ENCODE measurements at places on chromosomes 6 and 20.

DNA sequence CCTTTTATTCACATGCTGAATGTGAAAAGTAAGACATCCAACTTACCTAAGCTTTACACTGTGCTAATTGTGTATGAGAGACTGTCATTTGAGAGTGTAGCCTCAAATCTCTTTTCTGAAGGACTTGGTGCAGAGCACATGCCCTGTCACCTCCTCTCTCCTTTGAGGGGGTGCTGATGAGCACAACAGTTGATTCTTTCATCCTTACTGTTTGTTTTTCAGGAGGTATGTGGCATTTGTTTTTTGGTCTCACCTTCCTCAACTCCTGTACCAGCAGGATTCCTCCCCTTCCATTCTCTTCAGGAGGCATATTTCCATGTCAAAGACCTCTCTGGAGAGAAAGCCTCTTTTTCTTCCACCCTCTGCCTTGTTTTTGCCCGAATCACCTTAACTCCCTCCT, 252.6 kb upstream of the CITED2 start:
- no peak for DNase-seq

GRCh38 chr20:288956-289692, 1.4 kb downstream of the C20orf96 start:
- DNase-seq, result no peak

GRCh38 chr20:24615353-24615752, 145.9 kb downstream of the SYNDIG1 start:
- no peak for DNase-seq

- DNase-seq, result no peak
These were observed 47.9 kb downstream of the TRERF1 start for GRCh38 chr6:42403831-42404230.

DNA sequence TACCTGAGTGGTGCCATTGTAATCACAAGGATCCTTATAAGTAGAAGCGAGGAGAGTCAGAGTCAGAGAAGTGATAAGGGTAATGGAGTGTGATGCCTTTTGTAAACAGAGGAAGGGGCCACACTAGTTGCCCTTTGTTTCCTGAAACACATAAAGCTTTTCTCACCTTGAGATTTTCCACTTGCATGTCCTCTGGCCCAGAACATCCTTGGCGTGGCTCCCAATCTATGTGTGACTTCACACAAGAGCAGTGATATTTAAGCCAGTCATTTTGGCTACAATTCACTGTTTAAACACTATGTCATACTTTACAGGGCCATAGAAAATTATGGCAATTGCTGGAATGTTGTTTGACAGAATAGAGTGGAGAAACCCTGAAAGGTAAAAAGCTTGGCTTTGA, 121.2 kb upstream of the BTN3A2 start:
- no peak for DNase-seq

DNA sequence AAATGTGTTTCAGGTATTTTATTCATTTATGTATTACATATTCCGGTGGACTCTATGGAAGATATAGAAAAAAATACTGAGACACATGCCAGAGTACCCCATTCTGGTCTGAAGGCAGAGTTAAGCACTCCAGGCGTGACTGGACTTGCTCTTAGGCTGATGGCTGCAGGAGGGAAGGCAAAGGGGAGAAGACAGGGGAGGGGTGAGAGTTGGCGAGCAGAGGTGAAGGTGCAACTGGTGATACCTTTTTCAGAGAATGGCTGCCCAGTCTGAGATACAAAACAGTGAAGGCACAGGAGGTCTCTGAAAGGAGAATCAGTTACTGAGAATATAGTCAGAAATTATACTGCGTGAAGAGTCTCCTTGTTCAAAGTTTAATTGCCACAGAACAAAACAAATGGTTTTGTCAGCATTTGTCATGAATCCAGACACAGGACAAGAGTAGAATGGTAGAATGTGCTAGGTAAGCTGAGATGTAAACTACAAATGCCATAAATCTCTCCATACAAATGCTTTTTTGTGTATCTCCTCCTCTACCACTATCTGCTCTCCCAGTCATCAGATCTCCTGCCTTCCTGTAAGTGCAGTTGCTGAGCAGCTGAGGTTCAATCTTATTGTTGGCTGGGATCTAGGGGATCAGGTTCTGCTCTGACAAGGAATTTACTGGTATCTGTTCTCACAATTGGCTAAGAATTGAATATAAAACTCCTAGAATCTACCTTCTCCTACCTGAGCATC, 104.2 kb upstream of the DST start:
- DNase-seq, result no peak

DNA sequence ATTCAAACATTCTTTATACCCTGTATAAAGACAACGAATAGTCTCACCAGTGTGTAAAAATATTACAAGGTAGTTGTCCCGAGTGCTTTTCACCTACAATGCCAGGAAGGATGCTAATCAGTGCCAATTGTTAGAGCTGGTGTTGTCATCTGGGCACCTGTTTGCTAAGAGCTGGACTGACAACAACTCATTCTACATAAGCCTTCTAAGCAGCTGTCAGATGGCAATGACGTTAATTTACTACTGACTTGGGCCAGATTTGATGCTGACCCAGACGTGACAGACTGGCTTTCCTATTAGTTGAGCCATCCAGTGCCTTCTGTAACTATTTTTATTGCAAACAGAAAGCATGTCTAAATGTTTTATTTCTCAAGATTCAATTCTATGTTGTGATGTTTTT, 355.2 kb downstream of the ADGRB3 start:
- DNase-seq, result no peak

DNA sequence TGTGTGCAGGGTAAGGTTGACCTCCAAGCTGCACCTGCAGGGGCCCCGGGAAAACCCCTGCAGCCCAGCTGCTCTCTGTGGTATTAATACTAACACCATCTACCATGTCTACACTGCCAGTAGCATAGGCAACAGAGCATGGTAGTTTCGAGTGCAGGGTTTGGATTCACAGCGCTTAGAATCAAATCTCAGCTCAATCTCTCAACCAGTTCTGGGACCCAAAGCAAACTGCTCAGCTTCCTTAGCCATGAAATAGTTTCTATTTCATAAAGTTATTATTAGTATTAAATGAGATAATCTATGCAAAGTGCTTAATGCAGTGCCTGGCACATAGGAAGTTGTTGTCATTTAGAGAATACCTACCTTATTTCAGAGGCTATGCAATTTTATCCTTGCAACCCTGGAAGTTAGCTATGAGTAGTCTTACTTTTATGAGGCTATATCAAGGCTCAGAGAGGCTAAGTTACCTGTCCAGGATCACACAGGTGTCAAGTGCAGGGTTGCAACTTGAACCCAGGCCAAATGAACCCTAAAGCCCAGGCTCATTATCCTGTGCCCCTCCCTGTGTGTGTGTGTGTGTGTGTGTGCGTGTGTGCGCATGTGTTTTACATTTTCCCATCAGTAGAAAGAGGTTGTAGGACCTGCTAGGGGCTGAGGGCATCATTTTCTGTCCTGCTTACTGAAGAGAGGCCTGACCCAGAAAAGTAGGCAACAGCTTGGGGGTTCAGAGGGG, 27.6 kb upstream of the MRPS18A start:
- DNase-seq, result no peak

DNA sequence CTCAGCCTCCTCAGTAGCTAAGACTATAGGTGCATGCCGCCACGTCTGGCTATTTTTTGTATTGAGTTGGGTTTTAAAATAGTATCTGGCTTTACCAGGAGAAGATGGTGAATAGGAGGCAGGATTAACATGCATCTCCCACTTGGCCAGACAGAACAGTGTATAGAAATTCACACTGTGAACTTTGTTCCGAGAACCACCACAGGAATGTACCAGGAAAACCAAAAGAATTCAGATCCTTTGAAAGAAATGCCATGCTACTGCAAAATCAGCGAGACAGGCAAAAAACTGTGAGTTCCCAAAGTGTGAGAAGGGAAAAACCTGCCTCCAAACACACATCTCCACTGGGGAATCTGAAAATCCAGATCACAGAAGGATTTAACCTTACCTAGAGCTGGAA, 327.6 kb downstream of the NKAIN2 start:
- no peak for DNase-seq

GRCh38 chr6:169881976-169882375, 130.6 kb downstream of the ERMARD start:
- no peak for DNase-seq

- no peak for DNase-seq
These were observed 5.8 kb downstream of the TFEB start for GRCh38 chr6:41729624-41730023.

- no peak for DNase-seq
These were observed 85.9 kb downstream of the SNAP25 start for GRCh38 chr20:10304471-10305046.

GRCh38 chr20:4664691-4665360, 56.9 kb upstream of the PRND start:
- no peak for DNase-seq

GRCh38 chr20:16007962-16008361, 565.3 kb downstream of the KIF16B start:
- no peak for DNase-seq

DNA sequence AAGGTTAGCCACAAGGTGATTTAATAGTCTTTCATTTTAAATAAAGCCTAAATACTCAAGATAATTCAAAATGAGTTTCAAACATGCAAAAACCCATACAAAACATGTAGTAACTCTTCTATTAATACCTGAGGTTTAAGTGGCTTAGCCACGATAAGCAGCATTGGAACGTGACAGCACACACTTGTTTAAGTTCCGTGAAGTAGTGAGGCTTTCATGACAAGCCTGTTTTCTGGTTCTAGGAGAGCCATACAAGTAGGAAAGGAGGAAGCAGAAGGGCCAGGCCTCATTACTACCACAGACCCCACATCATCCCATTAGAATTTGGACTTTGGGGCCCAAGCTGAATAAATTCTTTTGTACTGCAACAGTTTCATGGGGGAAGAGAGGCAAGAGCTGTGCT, 54.3 kb upstream of the PRND start:
- DNase-seq, result no peak

DNA sequence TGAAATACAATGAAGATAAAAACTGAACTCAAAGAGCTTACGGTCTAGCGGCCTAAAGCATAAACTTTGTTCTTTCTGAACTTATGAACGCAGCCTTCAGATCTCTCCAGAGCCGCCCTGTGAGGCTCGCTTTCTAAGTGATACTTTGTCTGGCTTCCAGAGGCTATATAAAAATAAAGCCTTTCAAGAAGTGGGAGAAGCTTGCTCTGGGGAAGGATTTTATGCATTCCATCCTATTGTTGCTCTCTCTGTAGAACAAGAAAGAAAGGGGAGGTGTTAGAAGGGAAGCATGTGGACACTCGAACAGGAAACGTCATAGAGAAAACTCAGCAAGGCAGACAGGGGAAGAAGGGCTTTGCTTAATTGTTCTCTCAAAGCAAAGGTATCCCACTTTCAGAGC, 77.0 kb downstream of the TBX18 start:
- DNase-seq, result no peak

DNA sequence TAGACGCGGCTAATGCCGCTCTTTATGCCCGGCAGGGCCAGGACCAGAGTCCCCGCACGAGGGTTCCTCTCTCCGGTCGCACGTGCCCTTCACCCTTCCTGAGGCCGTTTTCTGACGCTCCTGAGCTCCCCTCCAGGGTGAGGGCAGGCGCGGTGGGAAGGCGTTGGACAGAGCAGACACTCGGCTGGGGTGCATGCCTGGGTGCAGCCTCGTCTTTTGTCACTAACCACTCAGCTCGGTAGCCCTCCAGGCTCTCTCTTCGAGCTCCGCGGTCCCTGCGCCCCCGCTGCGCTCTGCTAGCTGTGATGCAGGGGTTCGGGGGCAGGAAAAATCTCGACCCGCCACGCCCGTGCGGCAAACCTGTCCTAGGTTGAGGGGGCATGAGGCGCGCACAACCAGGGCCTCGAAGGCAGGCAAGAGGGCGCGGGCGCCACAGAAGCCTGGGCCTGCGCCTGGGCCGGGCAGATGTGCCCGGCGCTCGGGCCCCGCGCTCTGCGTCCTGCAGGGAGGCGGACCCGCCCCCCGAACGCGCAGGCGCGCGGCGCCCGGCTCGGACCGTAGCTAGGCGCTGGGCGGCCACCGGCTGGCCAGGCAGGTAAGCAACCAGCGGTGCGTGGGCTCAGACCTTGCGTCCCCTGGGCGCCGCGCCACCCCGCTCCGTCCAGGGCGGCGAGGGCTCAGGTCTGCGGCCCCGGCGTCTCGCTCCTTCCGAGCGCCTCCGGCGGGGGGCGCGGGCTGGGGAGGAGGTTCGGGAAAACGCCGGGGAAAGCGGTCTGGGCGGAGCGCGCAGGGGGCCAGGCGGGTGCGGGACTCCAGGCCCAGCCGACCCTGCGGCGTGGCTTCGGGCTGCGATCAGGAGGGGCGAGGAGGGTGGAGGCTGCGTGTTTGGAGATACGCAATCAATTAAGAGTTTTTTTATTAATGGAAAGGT, at the start of gene L3MBTL1:
L3MBTL1 (plus strand) TSS at position 548 of the 931 bp plus-strand sequence. CDS start 5,807 bp downstream, outside the sequence.
- DNase-seq, result no peak

- no peak for DNase-seq
These were observed 71.7 kb upstream of the TRAF3IP2 start for GRCh38 chr6:111677249-111677990.

- no peak for DNase-seq
These were observed 331.3 kb downstream of the ZFAND3 start for GRCh38 chr6:38150681-38151296.

Measured in GDM1 (cell line).